ENCODE measurements at places on chromosomes 2 and 18.
A peak's percentile ranks its signal among the peaks of the same experiment; 100 is the strongest.

- no peak for DNase-seq
Observed at GRCh38 chr2:73359915-73360697, 25.5 kb upstream of the ALMS1 start.

GRCh38 chr2:158533009-158533408, 76.3 kb downstream of the PKP4 start:
- no peak for DNase-seq

DNA sequence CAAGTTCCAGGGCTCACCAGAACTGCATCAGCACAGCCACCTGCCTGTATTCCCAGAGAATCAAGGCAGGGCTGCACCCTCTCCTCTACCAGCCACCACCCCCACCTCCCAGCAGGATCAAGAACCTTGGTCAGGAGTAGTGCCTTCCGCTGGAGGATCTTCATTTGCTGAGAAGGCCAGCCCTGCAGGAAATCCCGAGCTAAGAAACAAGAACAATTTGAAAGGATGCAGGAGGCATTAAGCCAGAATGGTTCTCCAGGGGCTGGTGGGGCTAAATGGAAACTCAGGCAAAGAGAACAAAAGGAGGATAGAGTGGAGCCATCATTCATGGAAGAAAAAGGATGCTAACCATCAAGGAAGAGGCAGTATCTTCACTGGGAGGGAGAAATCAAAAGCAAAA, 147.3 kb upstream of the SLC14A2 start:
- DNase-seq: no peak

- no peak for DNase-seq
Observed at GRCh38 chr18:48613589-48614404, 75.0 kb downstream of the CTIF start.

GRCh38 chr2:173044686-173045085, 31.0 kb upstream of the MAP3K20 start:
- DNase-seq: no peak

GRCh38 chr2:172248785-172249187, 146.1 kb upstream of the DLX2 start:
- no peak for DNase-seq

GRCh38 chr18:40932862-40933261, 1022.2 kb upstream of the PIK3C3 start:
- DNase-seq: no peak

GRCh38 chr2:235940330-235940729, 227.9 kb downstream of the GBX2 start:
- DNase-seq: no peak

DNA sequence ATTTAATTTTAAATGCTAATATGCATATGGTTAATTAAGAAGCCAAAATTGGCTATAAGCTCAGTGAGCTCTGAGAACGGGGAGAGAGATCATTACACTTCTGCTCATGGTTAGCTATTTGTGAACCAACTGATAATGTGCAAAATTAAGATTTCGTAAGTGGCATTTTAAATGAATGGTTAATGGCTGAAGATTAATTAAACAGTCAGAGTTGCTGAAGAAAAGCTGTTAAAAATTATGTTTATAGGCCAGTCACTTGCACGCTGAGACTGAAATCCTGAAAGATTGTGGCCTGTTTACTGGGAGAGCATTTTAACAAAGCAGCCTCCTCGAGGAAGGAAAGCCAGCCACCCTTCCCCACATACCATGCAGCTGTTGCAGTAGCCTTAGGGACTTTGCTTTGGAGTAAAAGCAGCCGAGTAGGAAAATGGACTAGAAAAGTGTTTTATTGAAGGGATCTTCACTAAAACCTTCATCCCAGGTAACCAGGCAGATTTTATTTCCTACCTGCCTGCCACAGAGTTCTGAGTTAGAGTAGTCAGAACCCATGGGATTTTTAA, 218.8 kb upstream of the NRP2 start:
- no peak for DNase-seq

- DNase-seq: no peak
Observed at GRCh38 chr2:181882246-181883020, 9.1 kb upstream of the ITPRID2 start.

- no peak for DNase-seq
Observed at GRCh38 chr2:10501451-10501961, 53.4 kb upstream of the ODC1 start.

- no peak for DNase-seq
Observed at GRCh38 chr2:39243469-39244123, at the start of gene CDKL4. Gene CDKL4, minus strand, starts transcription at chr2:39243970.

- DNase-seq: no peak
Observed at GRCh38 chr2:44560941-44561340, 199.2 kb downstream of the CAMKMT start.

DNA sequence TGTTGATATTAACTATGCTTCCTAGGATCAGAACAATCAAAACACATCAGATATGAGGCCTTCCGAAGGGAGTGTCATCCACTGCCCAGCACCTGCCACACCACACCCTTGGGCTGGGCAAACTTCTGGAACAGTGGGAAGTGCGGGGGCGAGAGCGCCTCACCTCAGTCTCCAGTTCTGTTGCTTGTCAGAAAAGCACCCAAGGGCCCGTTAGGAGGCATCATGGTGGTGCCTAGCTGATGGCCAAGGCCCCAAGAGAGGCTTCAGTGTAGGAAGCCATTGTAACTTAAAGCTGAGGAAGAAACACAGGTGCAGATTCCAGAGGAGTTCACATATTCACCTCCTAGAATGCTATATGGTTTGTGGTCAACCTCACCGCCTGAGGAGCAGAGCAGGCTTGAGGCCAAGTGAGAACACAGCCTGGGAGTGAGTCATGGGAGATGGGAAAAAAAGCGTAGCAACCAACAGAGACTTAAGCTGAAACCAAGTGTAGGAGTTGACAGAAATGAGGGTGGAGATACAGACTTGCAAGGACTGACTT, 85.1 kb upstream of the ATL2 start:
- DNase-seq: peak; percentile 54

DNA sequence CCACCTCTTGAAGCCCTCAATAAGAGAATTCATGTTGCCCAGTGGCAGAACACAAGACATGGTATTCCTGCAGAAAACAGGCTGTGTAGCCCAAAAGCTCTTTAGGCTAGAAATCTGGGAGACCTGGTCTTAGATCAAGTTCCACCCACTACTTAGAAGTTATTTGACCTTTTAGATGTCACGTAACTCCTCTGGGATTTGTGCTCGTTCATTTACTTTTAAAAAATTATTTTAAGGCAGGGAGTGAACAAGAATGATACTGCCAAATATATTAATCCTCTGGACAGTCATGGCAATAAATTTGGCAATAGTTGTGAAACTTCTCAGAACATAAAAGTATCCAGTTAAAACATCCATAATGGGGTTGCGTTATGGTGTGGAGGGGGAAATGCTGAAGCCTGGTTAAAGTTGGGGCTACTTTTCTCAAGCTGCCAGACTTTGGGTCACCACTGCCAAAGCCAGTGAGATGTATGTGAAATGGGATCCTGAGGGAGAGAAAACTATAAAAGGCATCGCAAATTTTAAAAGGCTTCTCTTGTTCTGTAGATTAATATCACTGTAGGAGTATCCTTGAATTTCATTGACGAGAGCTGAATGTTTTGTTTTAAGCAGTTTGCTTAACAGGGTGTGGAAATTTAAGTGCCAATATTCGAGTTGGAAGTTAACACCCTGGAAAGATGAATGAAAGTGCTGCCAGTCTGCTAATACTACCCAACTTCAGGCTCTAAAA, 15.8 kb downstream of the DAPL1 start:
- DNase-seq: no peak

- DNase-seq: no peak
Observed at GRCh38 chr2:147450661-147451510, 393.9 kb upstream of the ACVR2A start.

DNA sequence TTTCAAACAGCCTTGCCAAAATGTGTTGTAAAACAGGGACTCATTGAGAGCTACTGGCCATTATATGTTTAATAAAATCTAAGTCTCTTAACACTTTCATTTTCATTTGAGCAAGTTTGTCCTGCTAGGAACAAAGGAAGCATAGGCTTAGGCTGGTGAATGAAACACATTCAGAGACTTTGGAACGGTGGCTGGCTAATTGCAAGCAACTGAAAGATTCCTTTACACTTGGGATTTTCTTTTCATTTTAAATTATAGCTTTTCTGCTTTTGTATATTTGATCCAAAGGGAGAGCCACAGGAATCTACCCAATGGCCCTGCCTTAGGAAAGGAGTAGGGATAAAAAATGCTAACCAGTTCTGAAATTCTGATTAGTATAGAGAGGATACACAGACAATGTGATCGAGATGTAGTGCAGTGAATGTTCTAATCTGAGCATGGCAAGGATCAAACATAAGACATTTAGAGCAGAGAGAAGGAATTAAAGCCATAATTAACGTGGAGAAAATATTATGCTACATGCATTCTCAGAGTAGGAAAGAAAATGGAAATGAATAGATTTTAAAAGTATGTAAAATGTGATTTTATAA, 911.4 kb upstream of the SLC39A10 start:
- no peak for DNase-seq

GRCh38 chr2:16725549-16725948, 59.9 kb upstream of the CYRIA start:
- no peak for DNase-seq

GRCh38 chr2:12493031-12493513, 223.7 kb upstream of the TRIB2 start:
- no peak for DNase-seq

GRCh38 chr2:161956738-161957137, 117.3 kb downstream of the DPP4 start:
- DNase-seq: no peak

- peak; percentile 32 for DNase-seq
Observed at GRCh38 chr18:9771261-9771976, 63.3 kb downstream of the RAB31 start.

DNA sequence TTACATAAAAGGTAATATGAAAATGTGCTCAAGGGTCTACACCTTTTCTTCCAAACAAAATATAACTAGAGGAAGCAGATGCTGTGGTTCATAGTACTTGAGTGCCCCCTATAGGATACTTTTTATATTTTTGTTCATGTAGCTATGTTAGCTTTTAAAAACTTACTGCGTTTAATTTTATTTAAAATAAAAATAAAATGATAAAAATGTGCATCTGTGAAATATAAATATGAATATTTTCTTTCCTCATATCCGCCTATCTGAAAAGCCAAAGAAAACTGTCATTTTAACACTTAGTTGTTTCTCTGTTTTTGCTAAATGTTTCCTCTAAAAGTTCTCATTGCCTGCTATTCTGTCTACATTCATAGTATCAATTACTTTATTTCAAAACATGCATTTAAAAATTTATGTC, 9.6 kb upstream of the LRP1B start:
- DNase-seq: no peak

- DNase-seq: no peak
Observed at GRCh38 chr2:74149570-74150319, 2.0 kb upstream of the BOLA3 start.

GRCh38 chr2:64653109-64654062, at the start of gene SERTAD2:
Gene SERTAD2, minus strand, starts transcription at chr2:64653913. Its CDS starts 17,042 bp downstream, at chr2:64636871.
- peak; percentile 50 for DNase-seq

DNA sequence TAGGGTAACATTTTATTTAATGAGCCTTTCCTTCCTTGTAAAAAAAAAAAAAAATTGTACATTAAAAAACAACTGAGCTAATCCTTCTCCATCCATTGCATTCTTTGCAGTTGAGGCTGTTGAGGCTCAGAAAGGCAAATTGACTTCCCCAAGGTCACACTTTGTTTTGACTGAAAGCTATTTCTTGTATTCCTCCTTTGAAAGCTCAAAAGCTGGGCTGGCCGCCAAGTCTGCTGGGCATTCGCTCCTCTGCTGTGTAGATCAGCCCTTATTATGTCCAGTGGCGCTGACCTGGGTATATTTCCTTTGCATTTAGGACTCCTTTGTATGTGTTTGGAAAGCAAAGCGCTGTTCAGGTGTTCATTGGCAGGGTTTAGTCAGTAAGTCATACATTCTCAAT, 44.0 kb downstream of the SGPP2 start:
- no peak for DNase-seq

DNA sequence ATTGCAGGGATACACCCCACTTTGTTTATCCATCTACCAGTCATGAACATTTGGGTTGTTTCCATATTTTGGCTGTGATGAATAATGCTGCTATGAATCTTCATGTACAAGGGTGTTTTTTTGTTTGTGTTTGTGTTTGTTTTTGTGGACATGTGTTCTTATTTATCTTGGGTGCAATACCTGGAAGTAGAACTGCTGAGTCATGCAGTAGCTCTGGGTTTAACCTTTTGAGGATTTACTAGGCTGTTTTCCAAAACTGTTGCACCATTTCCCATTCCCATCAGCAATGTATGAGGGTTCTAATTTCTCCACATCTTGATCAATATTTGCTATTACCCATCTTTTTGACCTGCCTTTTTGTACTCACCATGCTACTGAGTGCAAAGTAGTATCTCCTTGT, 140.0 kb upstream of the CYP1B1 start:
- DNase-seq: no peak

GRCh38 chr2:33275689-33276444, 200.6 kb upstream of the RASGRP3 start:
- no peak for DNase-seq

DNA sequence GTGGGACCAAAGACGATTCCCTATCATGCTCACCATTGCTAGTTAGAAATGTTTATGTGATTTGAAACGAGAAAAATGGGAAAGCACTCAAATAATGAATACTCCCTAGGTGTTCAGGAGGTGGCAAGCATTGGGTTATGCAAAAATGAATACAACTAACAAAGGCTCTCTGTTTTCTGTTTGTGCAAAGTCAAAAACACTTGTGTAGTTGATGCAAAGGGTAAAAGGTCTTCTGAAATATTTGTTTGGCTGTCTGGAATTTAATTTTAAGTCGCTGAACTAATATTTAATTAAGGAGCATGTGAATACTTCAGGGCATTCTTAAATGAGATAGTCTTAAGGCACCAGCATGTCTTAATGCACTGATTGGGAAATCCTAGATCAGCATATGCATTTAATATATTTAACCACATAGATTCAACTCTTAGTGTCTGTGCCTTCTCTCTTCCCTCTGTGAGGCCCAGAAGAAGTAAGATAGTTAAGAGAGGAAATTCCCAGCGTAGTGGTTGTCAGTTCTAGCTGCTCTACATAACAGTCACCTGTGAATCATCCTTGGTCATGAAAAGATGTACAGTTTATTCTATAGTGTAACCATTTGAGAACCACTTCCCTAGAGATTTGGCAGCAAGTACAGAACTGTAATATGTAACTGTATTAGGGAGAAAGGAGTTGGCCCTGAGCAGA, 111.9 kb downstream of the EPC2 start:
- DNase-seq: no peak

DNA sequence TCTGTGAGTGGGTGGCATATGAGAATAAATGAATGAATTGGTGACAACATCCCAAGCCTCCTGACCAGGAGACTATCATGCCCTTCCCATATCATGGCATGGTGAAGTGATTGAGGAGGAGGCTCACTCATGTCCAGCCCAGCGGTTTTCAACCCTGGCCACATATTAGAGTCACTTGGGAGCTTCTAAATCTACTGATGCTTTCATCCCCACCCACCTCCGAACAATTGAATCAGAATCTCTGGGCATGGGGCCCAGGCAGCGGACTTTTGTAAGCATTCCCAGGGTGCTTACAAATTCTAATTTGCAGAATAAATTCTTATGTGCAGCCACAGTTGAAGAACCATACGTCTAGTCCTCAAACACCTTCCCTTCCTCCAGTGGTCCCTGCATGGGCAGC, 81.7 kb upstream of the SEC11C start:
- no peak for DNase-seq

GRCh38 chr18:74451148-74451547, 6.0 kb downstream of the DIPK1C start:
- DNase-seq: no peak

Data from stimulated activated CD4-positive, alpha-beta T cell treated with anti-CD3 and anti-CD28 coated beads, Interleukin-1b, Interleukin-23, amount 100 ng/mL, for 24 hours (primary cell).